Upper lobe of right lung (tissue), 1 donor: ENCODE measurements at places on chromosomes 3 and 15. TPM values are rescaled to one million over a fixed set of nuclear protein-coding genes. Genes with fewer than 3 reads are reported as not detected.

The TUSC7 gene
- total RNA-seq = not detected

The TM4SF18 gene
- 13.4 TPM for total RNA-seq

DNA sequence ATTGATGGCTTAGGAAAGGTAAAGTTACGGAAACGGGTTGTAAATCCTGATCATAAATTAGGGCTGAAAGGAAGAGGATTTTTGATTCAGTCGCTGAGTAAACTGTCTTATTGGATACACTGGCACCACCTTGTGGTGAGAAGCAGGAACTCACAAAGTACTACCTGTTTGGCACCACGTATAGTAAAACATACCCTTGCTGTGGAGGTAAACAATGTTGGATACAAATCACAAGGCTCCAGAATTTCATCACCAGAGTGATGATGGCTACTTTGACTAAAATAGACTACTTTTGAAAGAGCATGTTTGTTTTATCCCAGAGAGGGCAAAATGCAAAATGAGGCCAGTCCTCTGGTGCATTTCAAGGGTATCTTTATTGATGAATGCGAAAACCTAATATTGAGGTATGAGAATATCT lies 216.9 kb downstream of the IGSF11 start:
- DNase-seq = no peak

The HTR3D gene
- not detected for total RNA-seq

GRCh38 chr15:73869216-73869995 lies 4.0 kb upstream of the TBC1D21 start:
- DNase-seq = no peak

DNA sequence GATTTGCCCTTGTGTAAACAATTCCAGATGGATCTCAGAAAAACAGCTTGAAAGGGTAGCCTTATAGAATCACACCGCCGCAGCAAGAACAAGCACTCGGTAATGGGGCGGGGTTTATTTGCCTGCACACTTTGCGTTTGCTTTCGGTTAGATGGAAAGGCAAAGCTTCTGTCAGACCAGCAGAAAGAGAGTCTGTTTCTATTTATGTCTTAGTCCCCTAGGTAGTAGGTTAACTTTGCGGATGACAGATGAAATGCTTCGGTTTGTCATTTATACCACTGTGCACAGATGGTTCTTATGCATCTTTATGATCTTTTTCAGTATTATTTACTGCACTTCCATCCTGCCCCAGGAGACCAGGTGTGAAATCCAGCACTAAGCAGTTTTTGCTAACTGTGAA lies 62.2 kb downstream of the PYDC2 start:
- no peak for DNase-seq

The ADCY5 gene
- total RNA-seq = 4.0 TPM

- no peak for DNase-seq
Observed at GRCh38 chr3:31124373-31124772, 229.9 kb upstream of the GADL1 start.

DNA sequence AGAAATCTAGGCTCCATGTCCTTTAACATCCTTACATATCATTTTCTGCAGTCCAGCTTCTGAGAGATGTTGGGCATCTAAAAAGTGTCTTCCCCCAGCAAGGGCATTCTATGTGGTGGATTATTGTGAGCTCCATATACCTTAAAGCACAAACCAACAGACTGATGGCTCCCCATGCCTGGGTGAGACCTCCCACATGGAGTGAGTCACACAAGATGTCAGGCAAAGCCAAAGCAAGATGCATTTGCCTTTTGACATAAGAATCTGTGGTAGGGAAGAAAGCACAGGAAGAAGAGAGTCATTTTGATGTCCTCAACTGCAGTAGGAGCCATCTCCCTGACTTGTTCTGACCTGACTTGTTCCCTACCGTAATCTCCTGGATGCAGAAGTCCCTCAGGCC lies 238.7 kb upstream of the EIF1B start:
- DNase-seq = no peak

DNA sequence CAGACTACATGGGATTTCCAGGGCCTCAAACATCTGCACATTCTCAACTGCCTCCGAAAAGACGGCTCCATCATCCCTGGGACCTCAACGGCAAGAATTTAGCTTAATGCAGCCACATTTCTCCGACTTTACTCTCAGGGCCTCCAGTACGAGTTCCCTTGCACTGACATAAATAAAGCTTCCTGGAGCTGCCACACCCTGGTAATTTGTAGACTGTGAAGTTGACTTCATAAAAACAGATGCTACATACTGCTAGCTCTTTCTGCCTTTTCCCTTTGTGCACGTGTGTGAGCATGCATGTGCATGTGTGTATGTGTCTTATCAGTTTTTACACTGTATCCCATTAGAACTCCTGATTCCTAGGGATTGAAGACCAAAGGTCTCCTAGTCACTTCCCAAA lies 122.7 kb downstream of the NTRK3 start:
- DNase-seq = no peak

The ATP10A gene
- 31.1 TPM for total RNA-seq

DNA sequence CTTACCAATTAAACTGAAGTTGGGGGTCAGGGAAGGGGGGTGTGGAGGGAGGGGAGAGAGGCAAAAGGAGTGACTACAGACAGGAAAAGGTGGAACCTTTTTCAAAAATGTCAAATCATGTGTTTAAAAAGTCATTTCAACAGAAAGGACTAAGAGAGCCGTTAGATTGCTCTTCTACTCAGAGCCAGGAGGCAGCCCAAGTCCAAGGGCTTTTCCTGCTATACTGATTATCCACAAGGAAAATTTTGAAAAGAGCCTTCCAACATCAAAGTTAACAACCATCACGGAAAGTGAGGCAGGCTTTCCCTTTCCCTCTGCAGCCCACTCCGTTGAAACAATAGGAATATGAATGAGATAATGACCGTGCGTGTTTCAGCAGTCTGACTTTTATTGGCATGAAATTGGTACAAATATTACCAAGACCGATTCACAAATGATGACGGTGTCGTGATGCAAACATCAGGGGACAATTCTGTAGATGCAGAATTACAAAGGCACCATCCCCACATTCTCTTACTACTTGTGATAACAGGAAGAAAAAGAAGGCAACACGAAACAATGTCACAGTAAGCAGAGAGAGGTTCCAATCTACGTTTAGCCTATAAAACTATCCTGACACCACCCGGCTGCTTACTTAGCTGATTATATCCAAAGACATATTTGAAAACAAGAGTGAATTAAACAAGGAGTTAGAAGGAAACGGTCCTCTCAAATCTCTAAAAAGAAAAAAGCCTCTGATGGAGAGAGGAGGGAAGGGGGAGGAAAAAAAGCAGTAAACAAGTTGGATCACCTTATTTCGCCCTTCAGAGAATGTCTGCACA lies 453.7 kb downstream of the FOXP1 start:
- no peak for DNase-seq

DNA sequence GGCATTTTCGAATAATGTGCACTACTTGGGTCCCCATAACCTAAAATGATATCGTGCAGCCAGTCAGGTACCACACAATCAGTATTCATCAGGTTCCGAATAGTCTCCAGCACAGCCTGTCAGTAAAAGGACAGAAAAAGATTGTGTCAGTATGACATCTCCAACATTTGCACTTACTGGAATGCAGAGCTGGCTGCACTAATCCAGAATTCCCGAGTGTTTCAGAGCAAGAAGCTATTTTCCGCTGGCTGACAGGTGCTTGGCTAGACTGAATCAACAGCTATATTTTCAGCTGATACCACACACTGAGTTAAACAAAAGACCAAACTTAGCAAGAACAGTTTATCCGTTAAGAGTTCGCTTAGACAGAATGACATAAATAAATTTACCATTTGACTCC lies 68.8 kb downstream of the AQR start:
- DNase-seq = no peak

DNA sequence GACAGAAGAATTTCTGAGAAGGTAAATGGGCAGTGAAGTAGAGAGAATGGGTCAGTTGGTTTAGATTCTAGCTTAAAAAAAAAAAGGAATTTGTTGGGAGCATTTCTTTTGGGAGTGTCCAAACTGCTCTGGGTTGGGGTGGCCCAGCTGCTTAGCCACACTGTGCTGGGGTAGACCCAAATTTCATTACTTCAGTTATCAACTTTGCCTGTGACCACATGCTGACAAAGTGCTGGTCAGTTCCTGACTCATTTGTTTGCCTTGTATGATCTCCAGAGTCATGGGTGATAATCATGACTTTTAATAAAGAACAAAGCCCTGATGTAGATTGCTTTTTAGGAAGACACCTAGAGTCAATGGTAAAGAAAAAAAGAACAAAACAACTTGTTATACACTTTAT lies 121.5 kb upstream of the FGF7 start:
- no peak for DNase-seq

The ZPLD1 gene
- total RNA-seq = not detected

DNA sequence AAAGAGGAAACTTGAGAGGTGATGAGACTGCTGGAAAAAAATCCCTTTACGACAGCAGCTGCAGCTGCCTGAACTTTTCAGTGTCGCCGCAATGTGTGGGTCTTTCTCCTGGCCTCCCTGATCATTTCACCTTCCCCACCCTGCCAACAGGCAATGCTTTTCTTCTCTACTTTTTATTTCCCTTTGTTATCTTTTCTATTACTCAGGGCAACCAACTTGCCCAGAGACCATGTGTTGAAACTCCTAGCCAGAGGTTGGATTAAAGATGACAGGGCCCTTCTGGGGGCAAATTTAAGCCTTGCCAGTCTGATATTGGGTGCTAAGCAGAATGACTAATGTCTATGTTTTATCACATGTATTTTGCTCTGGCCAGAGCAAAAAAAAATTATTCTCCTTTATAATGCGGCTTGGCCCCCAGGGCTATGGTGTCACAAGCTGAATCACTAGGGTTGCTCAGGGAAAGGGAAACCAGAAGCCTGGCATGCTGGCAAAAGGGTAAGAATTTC lies 51.5 kb upstream of the CFAP20DC start:
- DNase-seq = no peak

GRCh38 chr15:92062505-92062904 lies 209.0 kb downstream of the SLCO3A1 start:
- no peak for DNase-seq

GRCh38 chr3:192706272-192706671 lies 21.1 kb downstream of the FGF12 start:
- DNase-seq = no peak

The ANKDD1A gene
- 6.0 TPM for total RNA-seq

- DNase-seq = no peak
Observed at GRCh38 chr3:120683671-120684301, 1.7 kb upstream of the HGD start.

The TEX9 gene
- 7.0 TPM for total RNA-seq

DNA sequence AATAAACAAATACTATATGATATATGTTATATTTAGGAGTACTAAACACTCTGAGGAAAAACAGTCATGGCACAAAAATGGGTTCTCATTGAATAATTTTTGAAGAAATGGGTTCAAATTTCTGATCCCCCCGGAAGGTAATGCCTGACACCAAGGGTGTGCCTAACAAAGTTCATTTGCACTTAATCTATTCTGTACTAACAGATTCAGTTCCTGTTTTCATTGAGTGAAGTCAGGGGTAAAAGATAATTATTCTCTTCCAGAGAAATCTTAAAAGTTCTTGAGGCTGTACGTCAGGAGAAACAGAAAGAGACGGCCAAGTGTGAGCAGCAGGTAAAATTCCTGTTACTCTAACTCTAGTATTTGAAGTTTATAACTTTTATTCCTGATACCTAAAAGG lies 34.5 kb upstream of the TMEM42 start:
- DNase-seq = no peak

DNA sequence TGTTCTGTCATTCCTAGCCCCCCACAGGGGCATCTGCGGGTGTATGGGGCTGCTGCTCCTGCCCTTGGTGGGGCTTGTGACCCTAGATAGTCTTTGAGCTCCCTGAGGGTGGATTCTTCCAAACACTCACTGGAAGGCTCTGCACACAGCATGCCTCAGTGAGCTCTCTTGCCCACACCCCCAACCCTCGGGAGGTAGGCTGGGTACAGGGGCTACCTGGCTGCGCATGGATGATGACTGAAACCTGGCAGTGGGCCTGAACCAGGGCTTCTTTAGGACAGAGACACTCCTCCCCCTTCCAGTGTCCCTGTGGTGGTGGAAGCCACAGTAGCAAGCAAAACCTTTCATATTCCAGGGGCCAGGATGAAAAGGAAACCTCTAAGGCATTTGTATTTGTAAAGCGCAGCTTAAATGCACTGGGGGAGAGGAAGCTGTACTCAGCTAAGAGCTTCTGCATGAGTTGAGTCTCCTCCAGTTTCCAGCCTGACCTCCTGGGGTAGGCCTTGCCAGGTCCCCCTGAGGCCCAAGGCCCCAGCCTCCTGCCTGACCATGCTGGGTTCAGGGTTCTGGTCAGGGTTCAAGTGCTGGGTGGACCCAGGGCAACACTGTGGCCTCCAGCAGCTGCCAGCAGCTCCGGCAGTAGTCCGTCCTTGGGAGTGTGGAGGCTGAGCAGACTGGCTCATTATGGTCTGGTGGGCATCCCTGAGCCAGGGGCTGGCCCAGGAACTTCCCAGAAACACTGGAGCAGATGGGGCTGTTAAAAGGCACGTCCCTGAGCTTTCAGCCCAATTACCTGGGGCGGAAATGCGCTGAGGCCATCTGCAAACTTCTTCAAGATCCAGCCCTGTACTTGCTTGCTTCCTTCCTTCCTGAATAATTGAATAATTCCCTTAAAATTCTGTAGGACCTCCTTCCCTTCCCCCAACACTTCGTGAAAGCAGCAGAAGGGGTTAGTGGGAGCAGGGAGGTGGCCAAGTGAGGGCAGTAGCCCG lies 89.7 kb downstream of the HMG20A start:
- no peak for DNase-seq

The ANKUB1 gene
- not detected for total RNA-seq

DNA sequence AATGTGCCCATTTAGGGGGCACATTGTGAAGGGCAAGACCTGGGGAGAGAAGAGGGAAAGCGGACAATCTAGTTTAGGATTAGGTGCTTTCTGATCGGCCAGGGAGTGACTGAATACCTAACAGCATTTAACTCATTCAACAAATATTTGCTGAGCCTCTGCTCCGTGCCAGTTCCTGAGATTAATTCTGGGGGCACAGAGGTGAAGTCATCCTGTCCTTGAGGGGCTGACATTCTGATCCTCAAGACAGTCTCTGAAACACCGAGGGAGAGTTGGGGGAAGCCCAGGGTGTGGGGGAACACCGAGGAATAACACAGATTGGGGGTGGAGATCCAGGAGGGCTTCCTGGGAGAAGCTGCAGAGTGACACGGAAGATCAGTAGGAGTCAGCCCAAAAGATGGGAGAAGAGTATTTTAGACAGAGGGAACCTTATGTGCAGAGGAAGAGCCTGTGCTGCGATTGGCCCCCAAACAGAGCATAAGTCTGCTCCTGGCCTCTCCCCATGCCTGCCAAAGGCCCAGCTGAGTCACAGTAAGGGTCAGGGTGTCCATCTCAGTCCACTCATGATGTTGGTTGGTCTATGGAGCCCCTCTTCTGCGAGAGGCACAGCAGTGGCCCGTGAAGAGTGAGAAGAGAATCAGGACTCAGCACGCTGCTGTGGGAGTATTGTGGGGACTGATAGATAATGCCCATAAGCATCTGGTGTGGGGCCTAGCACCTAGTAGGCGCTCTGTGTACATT lies 60.2 kb downstream of the AMOTL2 start:
- no peak for DNase-seq

The GOLGA8R gene
- 5.3 TPM for total RNA-seq

DNA sequence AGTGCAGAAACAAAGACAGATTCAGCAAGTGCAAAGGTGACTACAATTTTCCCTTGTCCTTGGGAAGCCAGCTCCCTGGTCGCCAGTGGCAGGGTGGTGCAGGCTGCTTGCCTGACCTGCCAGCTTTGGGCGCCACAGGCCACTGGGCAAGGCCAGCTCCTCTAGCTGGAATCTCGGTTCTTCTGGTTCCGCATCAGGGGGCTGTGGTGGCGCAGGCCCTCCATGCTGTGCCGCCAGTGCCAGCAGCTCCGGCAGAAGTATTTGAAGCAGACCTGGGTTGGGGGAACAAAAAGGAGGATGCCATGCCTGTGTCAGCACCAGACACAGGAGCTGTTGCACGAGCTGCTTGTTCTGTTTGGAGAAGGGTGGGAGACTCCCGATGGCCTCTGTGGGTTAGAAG lies 4.2 kb upstream of the RPS17 start:
- DNase-seq = no peak
